Hippocampal formation (tissue), 2 donors: ENCODE measurements at places on chromosomes 5 and 9.
A peak's percentile ranks its signal among the peaks of the same experiment; 100 is the strongest.

DNA sequence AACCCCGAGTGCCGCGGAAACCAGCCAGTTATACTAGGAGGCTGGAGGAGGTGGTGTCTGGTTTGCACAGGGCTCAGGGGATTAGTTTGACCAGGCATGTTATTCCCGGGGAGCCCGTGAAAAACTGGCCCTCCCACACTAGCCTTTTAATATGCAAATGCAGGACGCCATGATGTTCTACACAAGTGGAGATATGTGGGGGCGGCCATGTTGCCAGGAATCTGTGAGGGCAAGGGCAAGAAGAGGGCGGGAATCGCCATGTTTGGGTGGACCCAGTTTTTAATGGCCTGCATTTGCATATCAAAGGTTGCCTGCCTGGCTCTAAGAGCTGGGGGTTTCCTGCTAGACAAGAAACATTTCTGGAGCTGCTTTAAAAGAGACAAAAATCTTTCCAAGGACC lies 940.7 kb downstream of the CDH18 start:
- no peak for DNase-seq

- no peak for DNase-seq
These were observed 1217.9 kb upstream of the ACO1 start for GRCh38 chr9:31166516-31166915.

DNA sequence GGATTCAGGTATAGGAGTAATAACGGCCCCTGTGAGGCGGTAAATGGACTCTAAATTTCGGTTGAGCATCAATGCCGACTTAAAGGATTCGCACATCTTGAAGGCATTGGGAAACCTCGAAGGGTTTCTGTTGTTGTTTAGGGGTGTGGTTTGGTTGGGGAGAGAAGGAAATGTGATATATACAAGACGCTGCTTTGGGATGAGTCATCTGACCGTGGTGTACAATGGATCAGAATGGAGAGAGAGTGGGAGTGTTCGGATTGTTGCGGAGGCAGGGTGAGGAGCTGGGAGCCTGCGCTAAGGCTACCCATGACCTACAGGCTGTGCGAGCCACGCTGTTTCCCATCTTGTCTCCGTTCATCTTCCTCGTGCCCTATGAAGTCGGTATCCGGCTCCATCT lies 60.4 kb upstream of the ERCC6L2 start:
- no peak for DNase-seq

DNA sequence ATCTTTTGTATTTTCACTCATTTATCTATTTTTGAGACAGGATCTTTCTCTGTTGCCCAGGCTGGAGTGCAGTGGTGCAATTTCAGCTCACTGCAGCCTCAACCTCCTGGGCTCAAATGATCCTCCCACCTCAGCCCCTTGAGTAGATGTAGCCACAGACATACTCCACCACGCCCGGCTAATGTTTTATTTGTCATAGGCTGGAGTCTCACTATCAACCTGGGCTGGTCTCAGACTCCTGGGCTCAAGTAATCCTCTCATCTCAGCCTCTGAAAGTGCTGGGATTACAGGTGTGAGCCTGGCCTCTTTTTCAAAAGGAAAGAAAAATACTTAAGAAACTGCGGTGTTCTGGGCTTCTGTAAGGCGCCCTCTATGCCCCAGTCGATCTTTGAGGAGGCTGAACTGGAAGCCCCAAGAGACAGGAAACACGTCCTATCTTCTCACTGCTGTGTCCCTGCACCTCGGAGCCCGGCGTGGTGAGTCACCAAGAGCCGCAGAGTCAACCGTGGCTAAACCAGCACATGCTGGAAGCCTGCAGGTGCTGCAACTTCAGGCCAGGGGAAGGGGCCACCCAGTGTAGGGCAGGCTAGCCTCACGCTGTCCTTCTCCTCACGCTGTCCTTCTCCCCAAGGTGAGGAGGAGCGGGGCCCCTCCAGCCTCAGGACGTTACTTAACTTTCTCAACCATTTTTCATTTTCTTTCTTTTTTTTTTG lies 15.2 kb upstream of the LHX3 start:
- DNase-seq = no peak

DNA sequence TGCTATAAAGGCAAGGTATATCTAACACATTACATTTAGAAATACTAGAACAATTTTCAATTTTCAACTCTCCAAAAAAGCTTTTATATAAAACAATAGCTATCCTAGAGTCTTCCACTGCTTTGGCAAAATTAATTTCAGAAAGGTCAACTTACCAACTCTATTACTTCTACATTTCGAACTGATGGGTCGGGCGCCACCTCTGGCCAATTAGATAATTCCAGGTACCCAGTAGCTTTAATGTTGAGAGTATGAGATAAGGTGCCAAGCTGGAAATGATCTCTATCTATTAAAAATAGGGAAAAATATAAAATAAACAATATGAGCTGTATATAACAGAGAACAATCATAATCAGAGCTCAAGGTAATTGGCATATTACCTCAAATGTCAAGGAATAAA lies 166.6 kb downstream of the AP3B1 start:
- DNase-seq = no peak

DNA sequence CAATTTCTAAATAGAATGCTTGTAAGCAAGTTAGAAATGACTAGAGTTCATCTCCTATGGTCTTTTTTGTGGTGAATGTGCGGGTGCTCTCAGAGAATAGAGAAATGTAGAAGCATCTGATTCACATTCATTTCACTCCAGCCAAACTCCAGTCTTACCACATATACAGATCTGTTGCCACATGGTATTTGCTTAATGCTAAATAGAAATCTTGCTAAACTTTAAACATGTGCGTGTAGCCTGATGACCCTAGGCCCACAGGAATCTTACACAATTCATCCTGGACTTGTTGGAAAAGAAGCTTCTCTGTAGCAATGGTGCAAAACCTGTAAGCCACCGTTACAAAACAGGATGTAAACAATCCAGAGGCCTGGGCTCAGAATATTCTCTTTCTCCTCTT lies 135.2 kb downstream of the PCSK1 start:
- DNase-seq = no peak

GRCh38 chr5:72126796-72127195 lies 19.5 kb downstream of the MAP1B start:
- DNase-seq = no peak

DNA sequence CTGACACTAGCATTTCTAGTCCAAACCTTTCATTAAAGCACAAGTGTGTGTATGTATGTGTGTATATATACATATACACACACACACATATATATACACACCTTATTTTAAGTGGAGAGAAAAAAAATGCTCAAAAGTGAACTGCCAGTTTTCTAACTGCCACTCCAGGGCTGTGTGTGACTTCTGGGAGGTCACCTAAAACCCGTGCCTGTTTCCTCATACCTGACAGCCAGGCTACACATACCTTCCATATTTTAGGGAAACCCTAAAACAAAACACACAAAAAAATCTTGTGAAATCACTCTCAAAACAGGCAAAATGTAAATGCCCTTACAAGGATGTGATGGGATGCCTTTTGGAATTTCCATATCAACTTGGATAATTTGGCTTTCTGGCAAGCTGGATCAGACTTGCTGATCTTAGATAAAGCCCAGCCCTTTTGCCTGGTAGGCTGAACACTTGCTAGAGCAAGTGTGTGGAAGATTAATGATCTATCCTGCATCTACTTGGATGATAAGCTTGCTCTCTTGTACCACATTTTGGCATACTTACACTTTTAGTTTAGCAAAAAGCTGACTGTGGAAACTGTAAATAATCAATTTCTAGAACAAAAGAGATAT lies 127.8 kb downstream of the GNAQ start:
- DNase-seq = no peak

DNA sequence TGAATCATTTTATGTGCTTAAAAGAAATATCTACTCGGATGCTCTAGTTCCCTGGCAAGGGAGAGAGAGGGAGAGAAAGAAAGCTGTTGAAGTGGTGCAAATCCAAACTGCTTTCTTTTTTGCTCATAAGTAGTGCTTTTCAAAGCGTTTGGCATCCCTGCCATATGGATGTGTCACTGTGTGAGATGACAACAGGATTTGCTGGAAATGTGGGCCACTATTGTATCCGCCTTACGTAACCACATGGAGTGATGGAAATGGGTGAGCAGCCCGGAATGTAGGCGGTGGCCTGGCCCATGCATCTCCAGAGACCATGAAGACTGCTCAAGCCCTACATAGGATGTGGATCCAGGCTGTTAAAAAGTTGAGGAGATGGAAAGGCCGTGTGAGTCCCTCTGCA lies 30.8 kb downstream of the TJP2 start:
- peak; percentile 72 for DNase-seq

GRCh38 chr9:12968093-12968492 lies 193.3 kb downstream of the LURAP1L start:
- no peak for DNase-seq

DNA sequence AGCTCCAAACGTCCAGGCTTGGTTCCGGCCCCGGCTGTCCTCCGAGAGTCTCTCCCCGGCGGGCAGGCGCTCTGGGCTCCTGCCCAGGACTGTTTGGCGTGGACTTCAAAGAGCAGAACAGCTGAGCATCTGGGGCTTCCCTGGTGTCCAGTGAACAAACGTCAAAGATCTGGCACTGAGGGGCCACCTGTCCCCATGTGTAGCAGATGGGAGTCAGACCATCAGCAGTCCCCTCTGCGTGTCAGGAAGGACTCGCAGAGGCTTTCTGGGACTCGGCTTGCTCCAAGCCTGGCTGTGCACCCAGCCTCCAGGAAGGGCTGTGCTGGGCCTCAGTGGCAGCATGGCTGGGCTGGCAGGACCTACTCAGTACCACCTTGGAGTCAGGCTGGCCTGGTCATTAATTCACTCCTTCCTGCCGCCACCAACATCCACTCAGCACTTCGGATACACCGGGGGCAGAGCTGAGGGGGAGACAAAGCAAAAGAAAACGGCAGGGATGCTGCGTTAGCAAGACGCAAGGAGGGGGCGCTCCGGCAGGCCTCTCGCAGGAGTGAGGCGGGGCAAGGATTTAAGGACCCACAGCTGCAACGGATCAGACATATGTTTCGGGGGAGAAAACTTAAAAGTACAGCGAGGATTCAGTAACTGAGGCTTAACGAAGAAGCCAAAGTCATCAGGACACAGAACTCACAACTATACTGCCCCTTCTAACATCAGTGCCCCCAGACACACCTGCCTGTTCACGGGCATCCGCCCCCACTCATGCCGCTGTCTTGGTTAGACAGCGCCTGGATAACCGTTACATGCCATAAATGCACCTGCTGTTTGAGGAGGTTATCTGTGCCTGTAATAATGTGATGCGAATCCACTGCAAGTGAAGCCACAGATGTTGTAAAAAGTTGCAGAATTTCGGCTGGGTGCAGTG lies 164.5 kb upstream of the PHYKPL start:
- no peak for DNase-seq

DNA sequence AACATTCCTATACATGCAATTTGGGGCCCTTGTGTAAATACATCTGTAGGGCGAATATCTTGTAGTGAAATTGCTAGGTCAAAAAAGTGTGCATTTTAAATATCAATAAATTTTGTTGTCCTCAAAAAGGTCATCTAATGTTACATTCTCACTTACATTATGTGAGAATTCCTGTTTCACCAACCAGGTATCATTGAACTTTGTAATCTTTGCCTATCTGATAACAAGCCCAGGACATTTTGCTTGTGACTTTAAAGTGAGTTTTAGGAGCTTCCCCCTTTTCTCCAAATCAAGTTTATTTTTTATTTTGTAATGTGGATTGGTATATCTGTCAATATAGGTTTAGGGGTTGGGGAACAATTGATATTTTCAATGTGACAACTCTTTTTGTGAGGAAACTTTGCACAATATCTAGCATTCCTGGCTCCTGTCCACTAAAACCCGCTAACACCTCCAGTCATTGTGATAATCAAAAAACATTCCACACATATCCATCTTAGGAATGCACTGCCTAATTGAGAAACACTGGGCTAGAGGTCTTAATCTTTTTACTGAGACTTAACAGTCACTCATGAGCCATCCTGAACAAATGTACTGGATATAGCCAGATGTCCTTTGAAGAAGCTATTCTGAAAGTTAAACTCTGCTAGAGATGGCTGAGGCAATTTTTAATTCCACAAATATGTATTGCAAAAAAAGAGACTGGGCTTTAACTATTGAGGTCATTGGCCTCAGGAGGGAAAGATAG lies 72.5 kb upstream of the SLC1A1 start:
- no peak for DNase-seq

GRCh38 chr5:125584140-125584520 lies 837.7 kb upstream of the ZNF608 start:
- DNase-seq = no peak

- no peak for DNase-seq
These were observed 266.7 kb downstream of the PJA2 start for GRCh38 chr5:109143031-109143430.

DNA sequence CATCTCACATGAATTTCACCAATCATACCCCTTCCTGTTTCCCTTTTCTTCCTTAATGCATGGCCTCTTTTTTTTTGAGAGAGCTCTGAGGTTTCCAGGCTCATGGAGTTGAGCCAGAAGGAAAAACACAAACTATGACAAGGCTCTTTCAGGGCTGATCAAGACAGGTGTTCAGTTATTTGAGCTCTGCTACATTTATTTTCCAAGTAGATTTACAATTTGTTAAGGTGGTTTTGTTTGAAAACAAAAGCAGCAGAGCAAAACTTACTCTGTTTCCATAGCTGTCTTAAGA lies 62.4 kb upstream of the IL7R start:
- DNase-seq = no peak

DNA sequence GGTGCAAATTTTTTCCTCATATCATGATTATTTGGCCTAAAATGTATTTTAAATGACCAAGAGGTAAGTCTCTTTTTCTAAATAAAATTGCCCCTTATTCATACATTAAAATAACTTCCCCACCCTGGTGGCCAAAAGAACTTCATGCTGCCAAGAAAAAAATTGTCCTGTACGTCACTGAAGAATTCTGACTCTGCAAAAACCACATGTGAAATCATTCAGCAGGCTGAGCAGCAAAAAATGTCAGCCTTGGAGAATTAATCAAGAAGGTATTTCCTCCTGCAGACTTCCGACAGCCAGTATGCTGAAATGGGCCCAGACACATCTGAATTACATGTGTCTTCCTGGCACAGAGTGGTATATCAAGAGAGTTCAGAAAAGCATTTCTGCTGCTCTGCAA lies 94.6 kb upstream of the HMHB1 start:
- DNase-seq = no peak

- DNase-seq = no peak
These were observed 7.7 kb downstream of the ADGRD2 start for GRCh38 chr9:124457887-124458431.

DNA sequence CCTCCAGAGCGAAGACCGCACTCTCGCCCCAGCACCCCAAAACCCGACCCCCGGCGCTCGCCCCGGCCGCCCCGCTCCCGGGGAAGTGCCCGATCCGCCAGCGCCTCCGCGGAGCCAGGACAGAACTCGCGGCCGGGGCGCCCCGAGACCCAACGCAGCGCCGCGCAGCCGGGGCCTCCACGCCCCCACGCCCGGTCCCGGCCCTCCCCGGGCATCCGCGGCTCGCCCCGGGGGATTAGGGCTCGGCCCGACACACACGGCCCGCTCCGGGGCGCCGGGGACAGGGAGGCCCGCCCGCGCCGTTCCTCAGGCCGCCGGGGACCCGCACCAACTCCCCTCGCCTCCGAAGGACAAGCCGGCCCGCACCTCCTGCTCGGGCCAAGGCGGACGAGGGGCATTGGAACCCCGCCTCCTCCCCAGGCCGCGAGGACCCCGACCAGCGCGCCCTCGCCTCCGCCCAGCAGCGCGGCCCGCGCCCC lies 544 bp downstream of the FNBP1 start:
- peak; percentile 42 for DNase-seq
